CD4-positive, alpha-beta T cell treated with Interleukin-6 at 100 ng/mL for 8 hours (primary cell): ENCODE measurements at places on chromosomes 6 and 20.

GRCh38 chr6:90458353-90459224 is 128.3 kb downstream of the MAP3K7 start:
- DNase-seq: peak; percentile 54

DNA sequence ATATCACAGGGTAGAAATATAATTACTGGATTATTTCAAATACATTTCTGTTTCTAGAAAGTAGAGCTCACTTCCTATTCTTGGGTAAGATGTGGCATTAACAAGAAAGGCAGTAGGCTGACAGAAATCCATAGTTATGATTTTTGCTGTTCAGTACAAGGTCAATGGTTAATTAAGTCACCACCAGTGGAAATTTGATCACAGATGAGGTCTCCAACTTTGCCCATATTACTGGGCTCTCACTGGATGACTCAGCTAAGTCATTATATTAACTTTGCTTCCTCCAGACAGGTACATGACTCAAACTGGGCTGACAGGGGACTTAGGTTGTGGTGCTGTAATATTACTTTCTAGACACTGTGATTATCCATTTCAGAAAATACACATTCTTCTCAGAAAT is 212.4 kb downstream of the GRIK2 start:
- no peak for DNase-seq

DNA sequence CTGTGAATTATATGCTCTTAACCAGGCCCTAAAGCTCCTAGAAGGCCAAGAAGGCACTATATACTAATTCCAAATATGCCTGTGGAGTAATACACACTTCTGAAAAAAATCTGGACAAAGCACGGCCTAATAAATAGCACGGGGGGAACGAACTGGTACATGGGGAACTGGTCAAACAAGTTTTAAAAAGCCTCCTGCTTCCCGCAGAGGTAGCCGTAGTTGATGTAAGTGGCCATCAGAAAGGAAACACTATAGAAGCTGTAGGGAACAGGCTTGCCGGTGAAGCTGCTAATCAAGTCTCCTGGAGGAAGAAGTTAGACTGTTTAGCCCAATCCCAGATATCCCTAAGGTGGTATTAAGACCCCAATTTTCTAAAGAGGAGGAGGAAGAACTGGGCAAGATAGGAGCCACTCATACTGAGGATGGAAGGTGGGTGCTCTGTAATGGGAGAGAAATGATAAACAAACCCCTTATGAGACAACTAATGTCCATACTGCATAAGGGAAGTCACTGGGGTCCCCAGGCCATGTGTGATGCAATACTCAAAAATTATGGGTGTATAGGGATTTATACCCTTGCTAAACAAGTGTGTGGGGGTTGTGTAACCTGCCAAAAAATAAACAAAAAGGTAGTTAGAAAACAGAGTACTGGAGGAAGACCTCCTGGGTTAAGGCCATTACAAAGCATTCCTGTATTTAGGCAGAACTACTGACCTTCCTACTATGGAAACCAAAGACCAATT is 27.1 kb upstream of the ZNF318 start:
- no peak for DNase-seq

- no peak for DNase-seq
Observed at GRCh38 chr20:10951216-10951615, 277.4 kb upstream of the JAG1 start.

DNA sequence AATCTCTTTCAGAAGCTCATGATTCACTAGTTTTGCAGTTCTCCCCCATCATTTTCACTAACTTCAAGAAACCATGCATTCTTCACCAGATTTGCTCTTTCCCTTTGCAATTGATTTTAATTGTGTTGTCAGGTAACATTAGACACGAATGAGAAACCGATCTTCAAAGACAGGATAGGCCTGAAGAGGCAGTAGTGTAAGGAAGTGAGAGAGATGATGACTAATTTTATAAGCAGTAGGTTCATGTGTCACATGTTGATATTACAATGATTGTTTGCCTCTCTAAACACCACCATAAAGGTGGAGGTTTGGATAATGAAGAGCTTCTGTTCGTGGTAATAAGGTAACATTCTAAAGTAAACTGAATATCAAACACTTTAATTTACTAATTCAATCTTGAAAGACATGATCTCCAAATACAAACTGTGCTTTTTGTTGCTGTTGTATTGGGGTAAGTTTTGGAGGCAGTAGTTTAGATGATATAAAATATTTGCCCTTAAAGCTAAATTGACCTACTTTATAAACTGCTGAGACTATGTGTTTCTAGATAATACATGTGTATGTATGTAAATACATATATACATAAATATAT is 207.2 kb downstream of the PHACTR1 start:
- DNase-seq: no peak

- DNase-seq: no peak
Observed at GRCh38 chr6:1226277-1227099, 85.4 kb upstream of the FOXQ1 start.

DNA sequence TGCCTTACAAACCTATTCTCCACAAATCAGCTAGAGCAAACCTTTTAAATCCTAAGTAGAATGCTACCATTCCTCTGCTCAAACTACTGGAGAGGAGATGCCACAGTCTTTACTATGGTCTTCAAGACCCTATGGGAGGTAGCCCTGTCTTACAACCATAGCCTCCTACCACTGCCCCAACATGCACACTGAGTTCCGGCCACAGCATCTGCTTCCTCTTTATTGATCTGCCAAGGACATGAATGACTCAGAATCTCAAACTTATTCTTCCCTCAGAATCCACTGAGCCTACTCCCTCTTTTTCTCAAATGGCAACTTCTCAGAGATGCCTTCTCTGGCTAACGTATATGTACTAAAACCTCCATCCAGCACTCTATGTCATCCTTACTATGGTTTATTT is 12.2 kb upstream of the ANKEF1 start:
- no peak for DNase-seq
